ENCODE measurements at places on chromosomes 12 and 14.
A peak's percentile ranks its signal among the peaks of the same experiment; 100 is the strongest.

DNA sequence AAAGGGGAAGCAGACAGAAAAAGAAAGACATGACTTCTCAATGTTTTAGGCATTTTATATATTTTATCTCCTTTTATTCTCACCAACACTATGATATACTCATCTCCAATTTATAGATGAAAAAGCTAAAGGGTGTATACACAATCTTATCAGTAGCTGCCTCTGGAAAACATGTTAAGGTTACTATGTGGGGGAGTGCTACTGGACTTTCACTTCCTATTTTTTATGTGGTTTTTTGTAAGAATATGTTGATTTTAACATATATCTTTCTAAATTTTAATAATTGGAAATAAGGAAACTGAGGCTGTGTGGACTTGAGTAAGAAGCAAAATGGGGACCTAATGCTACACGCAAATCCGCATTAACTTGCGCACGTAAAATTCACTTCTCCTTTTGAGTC lies 99.6 kb upstream of the PDE3A start:
- no peak for DNase-seq

- DNase-seq: peak; percentile 52
Measured at GRCh38 chr12:113097716-113098440, 37.7 kb downstream of the RASAL1 start.

- no peak for DNase-seq
Measured at GRCh38 chr12:124790650-124791400, 72.8 kb downstream of the SCARB1 start.

- no peak for DNase-seq
Measured at GRCh38 chr12:3129301-3130056, 52.3 kb downstream of the TSPAN9 start.

- no peak for DNase-seq
Measured at GRCh38 chr14:92607702-92608429, 94.3 kb downstream of the RIN3 start.

DNA sequence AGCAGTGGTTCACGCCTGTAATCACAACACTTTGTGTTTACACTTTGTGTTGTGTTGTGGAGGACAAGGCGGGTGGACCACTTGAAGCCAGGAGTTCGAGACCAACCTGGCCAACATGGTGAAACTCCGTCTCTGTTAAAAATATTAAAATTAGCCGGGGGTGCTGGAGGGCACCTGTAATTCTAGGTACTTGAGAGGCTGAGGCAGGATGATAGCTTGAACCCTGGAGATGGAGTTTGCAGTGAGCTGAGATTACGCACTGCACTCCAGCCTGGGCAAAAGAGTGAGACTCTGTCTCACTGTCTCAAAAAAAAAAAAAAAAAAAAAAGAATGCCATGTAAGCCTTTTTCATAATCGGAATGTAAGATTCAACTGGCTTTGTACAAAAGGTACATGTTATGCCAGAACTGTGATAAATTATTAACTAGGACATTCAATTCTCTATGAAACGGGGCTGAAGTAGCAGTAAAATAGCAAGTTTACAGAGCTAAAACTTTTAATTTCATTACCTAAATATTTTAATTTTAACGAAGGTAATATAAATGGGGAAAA lies 13.9 kb upstream of the PITPNM2 start:
- no peak for DNase-seq

DNA sequence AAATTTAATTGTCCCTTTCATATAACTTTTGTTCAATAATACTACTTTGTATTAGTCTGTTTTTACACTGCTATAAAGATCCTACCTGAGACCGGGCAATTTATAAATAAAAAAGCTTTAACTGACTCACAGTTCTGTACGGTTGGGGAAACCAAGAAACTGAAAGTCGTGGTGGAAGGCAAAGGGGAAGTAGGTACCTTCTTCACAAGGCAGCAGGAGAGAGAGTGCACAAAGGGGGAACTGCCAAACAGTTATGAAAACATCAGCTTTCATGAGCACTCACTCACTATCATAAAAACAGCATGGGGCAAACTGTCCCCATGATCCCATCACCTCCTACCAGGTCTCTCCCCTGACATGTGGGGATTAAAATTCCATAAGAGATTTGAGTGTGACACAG lies 1069.0 kb downstream of the FSCB start:
- DNase-seq: no peak

DNA sequence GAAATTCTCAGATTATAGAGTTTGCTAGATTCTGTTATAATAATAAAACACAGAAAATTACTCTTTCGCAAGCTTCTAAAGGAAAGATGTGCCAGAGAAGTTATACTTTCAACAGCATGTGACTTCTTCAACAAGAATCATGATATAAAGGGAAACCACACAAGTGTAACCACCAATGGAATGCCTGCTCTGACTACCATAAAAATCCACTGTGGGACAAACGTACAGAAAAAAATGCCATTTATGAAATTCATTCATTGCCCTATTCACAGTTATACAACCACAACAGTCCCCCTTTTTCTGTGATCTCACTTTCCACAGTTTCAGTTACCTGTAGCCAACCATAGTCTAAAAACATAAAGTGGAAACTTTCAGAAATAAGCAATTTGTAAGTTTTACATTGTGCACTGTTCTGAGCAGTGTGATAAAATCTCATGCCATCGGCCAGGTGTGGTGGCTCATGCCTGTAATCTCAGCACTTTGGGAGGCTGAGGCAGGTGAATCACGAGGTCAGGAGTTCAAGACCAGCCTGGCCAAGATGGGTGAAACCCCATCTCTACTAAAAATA lies 3.2 kb downstream of the CATSPERB start:
- DNase-seq: no peak

- no peak for DNase-seq
Measured at GRCh38 chr12:93836620-93837260, 159.6 kb downstream of the CRADD start.

DNA sequence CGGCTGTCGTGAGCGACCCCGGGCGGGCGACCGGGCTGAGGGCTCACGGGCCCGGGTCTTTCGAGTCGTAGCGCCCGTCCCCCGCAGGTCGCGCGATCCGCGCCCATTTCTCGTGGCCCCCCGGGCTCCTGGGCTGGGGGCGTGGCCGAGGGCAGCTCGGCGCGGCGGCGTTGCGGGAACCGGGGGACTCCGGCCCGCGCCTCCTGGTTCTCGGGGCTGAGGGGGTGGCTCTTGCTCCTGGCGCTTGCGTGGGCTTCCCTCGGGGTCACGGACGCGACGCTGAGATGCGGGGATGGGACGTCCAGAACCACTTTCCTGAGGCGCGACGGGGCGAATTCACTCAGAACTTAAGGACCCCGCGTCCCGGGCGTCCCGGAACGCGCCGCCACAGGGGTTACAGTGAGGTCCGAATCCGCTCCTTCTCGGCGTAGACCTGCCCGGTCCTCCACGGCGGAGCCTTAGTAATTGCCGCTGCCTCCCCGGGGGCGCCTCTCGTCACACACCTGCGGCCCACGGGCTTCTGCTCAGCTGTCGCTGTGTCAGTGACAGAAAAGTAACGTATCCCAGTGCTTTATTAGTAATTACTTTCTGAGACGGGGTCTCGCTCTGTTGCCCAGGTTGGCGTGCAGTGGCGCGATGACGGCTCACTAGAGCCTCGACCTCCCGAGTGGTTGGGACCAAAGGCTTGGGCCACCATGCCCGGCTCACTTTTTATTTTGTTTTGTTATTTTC lies 606 bp downstream of the EP400 start:
- DNase-seq: peak; percentile 36

DNA sequence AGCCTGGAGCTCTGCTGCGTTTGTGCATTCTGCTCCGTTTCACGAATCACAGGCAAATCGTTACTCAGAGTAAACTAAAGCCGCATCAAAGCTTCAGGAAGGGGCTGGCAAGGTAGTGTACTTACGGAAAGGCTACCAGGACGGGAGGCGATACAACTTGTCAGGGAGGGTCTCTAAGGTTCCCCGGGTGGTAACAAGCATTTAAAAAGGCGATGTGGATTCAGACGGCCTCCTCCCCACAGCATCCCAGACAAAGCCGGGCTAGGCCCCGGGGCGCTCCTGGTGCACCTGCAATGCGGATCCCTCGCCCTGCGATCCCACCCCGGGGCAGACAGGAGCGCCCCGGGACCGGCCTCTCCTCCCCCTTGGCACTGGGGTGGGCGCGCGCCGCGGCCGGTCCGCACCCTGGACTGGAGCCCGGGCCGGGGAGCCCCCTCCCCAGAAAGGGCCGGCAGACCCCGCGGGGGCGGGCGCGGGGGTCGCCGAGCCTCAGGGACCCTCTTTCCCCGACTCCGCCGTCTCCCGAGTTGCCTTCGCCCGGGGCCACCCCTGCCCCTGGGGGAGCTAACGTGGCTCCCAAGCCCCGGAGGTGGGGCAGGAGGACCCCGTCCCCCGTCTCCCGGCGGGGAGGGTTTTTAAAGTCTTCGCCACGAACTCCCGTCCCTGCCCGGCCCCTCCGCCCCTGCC lies 718 bp downstream of the CCDC92 start:
- peak; percentile 62 for DNase-seq

DNA sequence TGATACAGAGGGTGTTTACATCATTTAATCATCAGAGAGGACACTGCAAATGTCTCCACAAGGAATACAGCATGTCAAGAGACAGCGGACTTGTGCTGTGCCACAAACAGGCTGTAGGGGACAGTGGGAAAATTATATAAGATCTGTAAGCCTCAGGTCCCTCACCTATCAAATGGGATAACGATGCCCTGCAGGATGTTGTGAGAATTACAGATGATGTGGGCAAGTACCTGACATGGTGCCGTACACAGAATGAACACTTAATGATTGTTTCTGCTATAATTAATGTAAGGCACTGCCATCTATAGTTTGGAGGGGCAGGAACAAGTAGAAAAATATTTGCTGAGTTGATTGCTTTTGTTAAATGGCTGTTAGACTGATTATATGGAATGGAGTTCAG lies 81.9 kb upstream of the GTF2A1 start:
- peak; percentile 31 for DNase-seq

DNA sequence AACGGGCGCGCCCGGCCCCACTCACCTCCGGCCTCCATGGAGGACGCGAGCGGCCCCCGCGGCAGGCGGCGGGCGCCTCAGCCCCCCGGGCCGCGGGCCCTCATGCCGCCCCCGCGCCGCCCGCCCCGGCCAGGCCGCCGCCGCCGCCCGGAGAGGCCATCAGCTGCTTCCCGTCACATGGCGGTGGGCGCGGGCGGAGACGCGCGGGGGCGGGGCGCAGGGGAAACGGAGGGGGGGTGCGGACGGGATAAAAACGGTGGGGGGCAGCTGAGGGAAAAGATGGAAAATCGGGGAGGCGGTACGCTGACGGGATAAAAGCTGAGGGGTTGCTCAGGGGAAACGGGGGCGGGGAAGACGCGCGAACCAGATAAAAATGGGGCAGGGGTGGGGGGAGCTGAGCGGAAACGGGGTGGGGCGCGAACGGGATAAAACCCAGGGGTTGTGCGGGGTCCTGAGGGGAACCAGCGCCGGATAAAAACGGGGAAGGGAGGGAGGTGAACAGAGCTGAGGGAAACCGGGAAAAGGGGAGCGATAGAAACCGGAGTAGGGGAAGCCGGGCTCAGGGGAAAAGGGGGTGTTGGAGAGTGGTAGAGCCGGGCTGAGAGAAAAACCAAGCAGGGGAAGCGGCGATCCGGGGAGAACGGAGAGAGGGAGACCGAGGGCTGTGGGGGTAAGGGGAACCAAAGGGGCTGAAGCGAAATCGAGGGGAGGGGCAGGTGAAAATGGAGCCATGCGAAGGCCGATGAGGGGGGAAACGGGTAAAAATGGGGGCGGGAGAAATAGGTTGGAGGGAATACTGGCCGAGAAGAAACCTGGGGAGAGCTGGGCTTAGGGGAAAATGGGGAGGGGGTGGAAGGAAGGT lies at the start of gene WSB2:
Gene WSB2, minus strand, starts transcription at position 169 of the 862 bp plus-strand sequence. Its CDS starts 131 bp downstream, at position 38.
- peak; percentile 61 for DNase-seq

DNA sequence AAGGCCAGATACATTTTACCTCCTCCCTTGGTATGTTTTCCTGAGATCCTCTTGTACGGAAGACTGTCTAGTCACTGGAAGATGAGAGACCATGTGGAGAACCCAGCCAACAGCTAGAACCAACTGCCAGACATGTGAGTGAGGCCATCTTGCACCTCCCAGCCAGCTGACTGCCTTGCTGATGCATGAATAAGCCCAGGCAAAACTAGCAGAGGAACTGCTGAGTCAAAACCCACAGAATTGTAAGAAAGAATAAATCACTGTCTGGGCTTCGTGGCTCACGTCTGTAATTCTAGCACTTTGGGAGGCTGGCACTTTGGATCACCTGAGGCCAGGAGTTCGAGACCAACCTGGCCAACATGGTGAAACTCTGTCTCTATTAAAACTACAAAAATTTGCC lies 160.0 kb downstream of the TPH2 start:
- no peak for DNase-seq

Measured in NCI-H345 (cell line).